ENCODE measurements at places on chromosomes 1 and 21.
A peak's percentile ranks its signal among the peaks of the same experiment; 100 is the strongest.

DNA sequence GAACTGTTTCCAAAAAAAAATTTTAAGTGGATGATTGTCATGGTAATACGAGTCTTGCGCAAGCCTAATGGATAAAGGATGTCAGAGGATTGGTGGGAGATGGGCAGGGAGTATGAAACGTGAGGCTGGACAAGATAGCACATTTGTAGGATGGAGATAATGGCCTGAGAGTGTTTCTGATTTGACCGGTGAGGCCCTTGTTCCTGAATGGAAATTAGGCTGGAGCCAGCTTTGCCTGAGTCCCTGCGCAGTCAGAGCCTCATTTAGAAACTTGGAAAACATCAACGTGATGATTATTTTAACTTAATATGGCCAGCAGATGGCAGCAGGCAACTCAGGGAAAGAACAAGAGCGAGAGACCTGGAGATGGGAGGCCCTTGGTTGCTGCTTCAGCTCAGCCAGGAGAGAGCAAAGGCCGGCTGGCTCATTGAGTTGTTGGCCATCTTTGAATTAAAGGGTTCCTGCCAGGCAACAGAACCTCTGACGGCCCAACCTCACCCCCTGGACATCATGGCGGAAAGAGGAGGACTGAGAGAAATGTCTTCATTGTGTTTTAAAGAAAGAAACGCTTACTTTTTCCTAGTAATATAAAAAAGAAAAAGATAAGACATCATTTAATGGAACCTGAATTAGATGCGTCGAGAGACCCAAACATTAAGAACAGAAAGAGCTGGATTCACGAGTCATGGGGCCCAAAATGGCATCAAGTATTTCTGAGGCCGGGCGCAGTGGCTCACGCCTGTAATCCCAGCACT is 80.3 kb downstream of the SELENOF start:
- peak; percentile 22 for DNase-seq

DNA sequence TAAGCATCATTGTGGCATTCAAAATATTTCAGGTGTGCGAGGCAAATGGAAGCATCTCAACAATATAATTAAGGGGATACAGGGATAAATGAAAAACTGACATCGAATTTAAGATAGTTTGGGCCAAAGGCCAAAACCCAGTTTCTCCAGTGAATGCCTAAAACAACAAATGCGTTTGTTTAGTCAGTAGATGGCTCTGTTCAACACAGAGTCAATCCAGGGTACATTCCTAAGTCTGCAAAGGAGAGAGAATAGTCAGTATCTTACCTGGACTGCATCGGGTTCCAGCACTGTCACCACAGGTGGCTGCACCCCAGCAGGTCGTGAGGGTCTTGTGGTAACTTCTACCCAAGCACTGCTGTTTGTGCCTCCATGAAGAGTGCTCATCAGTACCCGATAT is 321.1 kb downstream of the KCTD3 start:
- DNase-seq: no peak

GRCh38 chr1:54481201-54481884 is 66.7 kb upstream of the ACOT11 start:
- no peak for DNase-seq

GRCh38 chr1:64828829-64829228 is 84.0 kb downstream of the RAVER2 start:
- DNase-seq: no peak

GRCh38 chr1:228030451-228031201 is 23.8 kb downstream of the WNT3A start:
- DNase-seq: peak; percentile 7

GRCh38 chr1:26121854-26122773 is 10.5 kb downstream of the PDIK1L start:
- no peak for DNase-seq

GRCh38 chr1:65359888-65360287 is 50.5 kb downstream of the DNAJC6 start:
- DNase-seq: no peak

- no peak for DNase-seq
Observed at GRCh38 chr1:48869116-48869893, 92.6 kb upstream of the BEND5 start.

DNA sequence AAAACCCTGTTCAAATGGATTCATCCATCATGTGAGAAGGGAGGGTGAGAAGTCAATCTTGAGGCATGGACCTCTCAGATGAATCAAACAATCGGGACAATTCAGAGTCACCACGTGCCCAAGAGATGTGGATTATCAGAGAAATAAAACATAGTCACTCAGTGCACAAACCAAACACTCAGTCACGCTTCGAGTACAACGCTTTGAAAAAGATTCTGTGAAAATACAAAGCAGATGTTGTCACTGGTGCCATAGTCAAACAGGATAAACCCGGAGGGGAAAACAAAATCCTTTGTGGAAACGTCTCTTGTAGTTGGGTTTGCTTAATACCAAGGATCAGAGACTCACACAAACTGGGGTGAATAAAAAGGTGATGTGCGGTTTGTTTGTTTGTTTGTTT is 188.4 kb downstream of the RRAGC start:
- DNase-seq: no peak

DNA sequence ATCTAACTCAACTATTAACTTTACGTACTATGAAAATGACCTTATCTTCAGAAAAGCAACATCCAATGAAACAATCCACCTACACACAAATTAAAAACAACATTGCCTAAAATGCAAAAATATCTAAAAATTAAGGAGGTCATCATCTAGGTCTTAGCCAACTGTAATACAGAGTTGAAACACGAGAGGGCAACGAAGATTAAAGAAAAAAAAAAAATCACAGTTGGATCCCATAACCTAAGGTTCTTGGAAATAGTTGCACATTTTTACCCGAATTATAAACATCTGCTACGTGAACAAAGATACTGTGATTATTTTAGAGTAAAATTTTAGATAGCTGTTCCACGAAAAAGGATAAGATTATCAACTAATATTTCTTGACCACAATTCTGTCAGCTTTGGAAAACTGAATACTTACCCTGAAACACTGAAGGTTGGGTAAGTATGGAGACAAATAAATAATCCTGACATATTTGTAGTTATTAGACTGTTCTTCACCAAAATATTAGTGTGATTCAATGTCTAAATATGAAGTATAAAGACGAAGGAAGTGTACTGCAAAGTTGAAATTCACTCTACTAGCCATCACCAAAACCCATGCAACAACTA is 88.0 kb upstream of the AK4 start:
- DNase-seq: no peak

DNA sequence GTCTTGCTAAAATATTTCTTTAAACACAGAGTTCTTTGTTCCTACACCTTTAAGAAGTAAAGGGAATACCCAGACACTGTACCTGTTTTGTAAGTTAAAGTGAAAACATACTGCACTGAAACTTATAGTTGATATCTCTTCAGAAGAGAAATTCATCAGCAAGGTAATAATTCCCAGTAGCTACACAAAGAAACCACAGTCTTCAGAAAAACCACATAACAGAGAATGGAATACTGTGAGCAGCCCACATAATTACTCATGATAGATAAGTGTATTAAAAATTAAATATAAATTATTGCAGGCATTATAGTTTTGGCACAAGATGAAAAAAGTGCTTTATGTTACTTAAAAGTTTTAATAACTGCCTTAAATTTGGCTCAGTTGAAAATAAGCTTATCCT is 276.6 kb downstream of the SETD4 start:
- DNase-seq: no peak

DNA sequence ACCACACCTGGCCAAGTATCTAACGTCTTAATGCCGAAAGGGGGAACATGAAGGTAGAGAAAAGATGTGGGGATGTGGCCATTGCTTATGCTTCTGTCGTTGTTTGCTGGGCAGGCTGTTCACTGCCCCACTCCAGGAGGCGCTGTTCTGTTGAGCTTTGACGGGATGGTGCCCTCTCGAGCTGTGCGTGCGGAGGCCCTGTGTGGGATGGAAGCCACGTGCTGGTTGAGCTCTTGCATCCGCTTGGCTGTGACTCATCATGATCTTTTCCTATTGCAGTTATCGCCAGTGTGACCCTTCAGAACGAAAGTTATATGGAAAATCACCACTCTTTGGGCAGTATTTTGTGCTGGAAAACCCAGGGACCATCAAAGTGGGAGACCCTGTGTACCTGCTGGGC is 26.3 kb downstream of the MTARC1 start:
- DNase-seq: no peak

- no peak for DNase-seq
Observed at GRCh38 chr1:175742790-175743459, 470 bp downstream of the TNR start.

GRCh38 chr1:154879038-154879421 is 8.9 kb upstream of the KCNN3 start:
- DNase-seq: no peak

DNA sequence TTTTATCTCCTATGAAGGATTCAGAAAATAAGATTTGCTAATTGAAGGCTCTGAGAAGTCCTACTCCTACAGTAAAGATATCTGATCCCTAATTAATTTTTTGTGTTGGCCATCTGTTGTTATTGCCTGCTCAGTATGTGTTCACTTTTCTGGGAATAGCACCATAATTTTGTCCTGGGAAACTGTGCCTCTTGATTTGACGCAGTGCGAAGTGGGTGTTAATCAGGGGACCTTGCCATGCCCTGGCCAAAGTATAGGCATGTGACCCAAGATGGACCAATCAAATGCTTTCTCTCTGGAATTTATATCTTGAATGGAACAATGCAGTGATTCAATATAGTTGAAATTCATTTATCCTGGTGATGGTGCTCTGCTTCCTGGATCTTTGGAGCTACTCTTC is 30.4 kb upstream of the GNG12 start:
- DNase-seq: no peak

- DNase-seq: no peak
Observed at GRCh38 chr1:1132042-1132950, 16.4 kb upstream of the C1orf159 start.

- DNase-seq: no peak
Observed at GRCh38 chr1:48228156-48228555, 5.6 kb downstream of the SLC5A9 start.

DNA sequence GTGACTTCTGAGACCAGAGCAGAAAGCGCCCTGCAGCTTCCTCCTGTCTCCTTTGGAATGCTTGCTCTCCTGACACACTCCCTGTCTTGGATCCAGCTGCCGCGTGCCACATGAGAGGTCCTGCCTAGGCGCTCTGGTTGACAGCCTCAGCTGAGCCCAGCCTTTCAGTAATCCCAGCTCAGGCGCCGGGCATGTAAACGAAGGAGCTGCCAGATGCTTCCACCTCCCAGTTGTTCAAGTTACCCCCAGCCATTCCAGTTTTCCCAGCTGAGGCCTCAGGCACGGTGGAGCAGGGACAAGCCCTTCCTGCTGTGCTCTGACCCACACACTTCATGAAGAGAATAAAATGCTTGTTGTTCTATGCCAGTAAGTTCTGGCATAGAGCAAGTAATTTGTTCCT is 14.3 kb upstream of the CD34 start:
- no peak for DNase-seq

DNA sequence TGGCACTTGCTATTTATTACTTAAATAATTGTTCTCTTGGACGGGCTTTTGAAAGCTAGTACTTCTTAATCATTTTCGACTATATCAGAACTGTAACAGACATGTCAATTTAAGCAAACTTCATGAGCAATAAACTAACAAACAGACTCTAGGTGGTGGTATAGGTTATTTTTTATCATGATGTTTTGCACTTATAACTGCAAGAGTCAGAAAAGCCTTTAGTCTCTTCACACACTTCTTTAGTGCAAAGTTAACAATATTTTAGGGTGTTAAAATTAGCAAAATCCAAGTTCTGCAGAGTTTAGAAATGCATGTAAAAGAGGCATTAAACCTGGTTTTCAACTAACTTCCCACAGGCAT is 2.2 kb downstream of the NRIP1 start:
- no peak for DNase-seq

- no peak for DNase-seq
Observed at GRCh38 chr1:8965121-8965820, 19.6 kb downstream of the CA6 start.

GRCh38 chr1:226700861-226701260 is 38.2 kb downstream of the ITPKB start:
- DNase-seq: no peak

DNA sequence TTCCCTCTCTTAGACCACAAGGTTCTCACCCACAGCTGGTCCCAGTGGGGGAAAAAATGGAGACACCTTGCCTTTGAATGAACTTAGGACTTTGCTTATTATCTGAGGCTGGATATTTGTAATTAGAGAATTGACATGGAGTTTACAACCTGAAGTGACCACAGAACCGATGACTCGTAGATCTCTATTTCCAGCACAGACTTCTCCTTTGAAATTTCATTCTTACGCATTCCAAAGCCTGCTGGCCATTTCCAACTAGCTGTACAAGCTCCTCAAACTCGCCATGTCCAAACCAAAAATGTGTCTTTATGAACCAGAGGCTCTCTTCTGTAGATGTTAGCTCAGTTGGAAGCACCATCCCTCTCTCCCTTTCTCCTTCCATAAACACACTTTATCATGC is 12.0 kb downstream of the RAB7B start:
- no peak for DNase-seq

GRCh38 chr1:181947441-181947840 is 114.1 kb downstream of the ZNF648 start:
- DNase-seq: no peak

DNA sequence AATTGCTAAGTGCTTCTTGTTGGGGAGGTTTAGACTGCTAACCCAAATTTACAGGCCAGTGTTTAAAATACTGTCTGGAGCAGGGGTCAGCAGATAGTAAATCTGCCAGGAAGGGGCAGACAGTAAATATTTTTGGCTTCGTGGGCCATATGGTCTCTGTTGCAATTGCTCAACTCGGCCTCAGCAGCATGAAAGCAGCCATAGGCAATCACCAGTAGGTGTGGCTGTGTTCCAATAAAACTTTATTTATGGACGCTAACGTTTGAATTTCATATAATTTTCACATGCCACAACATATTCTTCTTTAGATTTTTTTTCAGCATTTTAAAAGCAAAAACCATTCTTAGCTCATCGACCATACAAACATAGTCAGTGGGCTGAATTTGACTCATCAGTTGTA is 172.7 kb downstream of the BRINP2 start:
- DNase-seq: no peak

DNA sequence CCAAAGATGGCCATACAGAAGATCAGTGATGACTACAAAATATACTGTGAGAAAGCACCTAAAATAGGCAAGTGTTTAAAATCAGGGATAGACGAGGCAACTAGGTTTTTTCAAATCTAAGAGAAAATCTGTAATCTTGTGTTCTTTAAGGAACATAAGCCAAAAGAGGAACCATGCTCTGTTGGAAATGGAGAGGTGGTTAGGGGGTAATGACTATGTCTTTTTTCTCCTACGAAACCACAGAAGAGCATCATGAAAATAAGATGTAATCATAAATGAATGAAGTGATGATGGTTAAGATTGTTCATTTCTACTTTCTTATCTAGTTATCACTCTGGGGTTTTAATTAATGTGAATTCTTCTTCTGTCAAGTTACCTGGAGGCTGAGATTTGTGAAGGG is 43.1 kb downstream of the RGSL1 start:
- no peak for DNase-seq

All from activated B cell treated with CpG ODN at 0.5 μM for 24 hours (primary cell).